ENCODE measurements at places on chromosomes 13 and 19. TPM values are rescaled to one million over a fixed set of nuclear protein-coding genes. Genes with fewer than 3 reads are reported as not detected.
A peak's percentile ranks its signal among the peaks of the same experiment; 100 is the strongest.

DNA sequence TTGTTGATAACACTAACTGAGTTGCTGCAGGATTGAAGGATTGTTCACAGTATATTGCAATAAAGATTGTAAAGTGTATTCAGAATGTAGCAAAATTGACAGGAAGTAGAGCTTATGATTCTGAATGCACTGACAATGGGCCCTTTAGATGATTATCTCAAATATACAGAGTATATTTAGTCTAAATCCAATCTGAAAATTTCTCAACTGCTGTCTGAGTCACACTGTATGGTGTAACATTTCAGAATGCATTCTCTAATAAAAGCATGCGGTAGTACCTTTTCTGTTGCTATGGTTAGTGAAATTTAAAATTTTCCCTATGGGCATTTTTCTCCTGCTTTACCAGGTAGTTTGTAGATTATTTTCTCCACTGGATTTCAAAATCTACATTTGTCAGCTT lies 365.2 kb downstream of the PCDH17 start:
- H3K4me1 ChIP-seq: no peaks in the 10 kb centered on the region
- H3K36me3 ChIP-seq: no peaks in the 10 kb centered on the region
- no peak overlapping the region for H3K27ac ChIP-seq
- DNase-seq: no peak
- H3K27me3 ChIP-seq: no peaks in the 10 kb centered on the region
- no peak overlapping the region for H3K4me3 ChIP-seq

DNA sequence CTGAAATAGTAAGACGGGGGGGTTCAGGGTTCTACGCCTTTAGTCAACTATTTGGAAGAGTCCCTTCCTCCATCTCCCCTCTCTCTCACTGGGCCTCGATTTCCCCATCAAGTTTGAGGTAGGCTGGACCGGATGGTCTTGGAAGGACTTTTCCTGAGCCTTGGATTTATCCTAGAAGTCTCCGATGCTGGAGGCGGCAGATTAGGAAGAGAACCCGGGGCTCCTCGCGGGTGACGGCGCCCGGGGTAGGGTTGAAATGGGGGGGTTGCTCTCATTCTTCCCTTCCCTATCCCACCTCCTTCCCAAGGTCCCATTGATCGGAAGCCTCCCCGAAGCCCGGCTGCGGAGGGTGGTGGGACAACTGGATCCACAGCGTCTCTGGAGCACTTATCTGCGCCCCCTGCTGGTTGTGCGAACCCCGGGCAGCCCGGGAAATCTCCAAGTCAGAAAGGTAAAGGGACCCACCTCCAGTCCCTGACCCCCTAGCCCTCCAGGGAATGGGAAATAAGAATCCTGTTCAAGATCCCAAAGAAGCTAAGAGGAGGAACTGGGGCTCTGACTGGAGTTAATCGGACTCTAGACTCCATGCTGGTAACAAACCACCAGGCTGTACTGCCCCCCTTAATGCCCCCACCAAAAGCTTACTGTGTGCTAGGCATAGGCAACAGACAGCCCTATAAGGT lies 781 bp downstream of the QPCTL start:
- H3K4me1 ChIP-seq: peaks cover 3% of the 10 kb centered on the region
- H3K4me3 ChIP-seq: peak overlapping the region; percentile 94
- H3K36me3 ChIP-seq: peaks cover 46% of the 10 kb centered on the region

DNA sequence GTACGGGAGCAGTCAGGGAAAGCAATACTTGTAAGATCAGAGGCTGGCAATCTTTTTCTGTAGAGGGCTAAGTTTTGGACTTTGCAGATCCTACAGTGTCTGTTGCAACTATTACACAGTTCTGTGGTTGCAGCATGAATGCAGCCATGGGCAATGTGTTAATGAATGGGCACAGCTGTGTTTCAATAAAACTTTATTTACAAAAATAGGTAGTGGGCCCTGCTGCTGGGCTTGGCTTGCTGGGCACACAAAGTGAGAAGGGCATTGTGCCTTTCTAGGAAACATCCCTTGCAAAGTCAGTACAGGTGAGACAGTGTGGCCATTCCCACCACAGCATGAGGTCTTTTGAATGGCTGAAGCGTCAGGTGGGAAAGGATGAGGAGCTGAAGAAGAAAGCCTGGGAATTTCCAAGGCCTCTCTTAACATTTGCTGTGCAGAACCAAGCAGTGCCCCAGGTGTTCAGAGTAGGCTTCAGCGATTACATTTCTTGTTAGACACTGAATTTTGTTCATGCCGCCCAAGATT lies 9.1 kb downstream of the KL start:
- H3K4me1 ChIP-seq: no peaks in the 10 kb centered on the region
- no peaks in the 10 kb centered on the region for H3K27me3 ChIP-seq
- H3K4me3 ChIP-seq: no peak overlapping the region
- H3K27ac ChIP-seq: no peak overlapping the region

DNA sequence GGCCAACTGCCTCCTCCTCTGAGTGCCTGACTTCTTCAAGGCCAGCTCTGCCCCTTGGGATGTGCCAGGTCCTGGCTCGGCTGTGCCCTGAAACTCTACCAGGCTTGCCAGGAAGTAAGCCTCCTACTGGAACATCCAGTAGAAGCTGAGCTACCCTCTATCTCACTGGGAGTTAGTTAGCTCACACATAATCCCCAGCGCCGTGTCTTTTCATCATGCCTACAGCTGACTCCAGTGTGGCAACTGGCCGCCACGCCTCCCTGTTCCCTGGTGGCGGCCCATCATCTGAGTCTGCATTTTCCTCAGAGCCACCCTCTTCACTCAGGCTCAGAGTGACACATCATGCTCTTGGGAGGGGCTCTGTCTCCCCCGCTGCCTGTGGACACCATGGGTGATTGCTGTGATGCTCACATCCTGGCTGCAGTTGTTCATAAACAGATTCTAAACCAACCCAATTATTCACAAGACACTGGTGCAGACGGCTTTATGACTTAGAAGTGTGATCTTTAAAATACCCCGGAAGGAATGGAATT lies 131.9 kb upstream of the IRS2 start:
- H3K27me3 ChIP-seq: no peaks in the 10 kb centered on the region
- no peak overlapping the region for H3K27ac ChIP-seq

GRCh38 chr13:112062571-112063570 lies 4.1 kb upstream of the SOX1 start:
- H3K4me1 ChIP-seq: no peaks in the 10 kb centered on the region
- no peak overlapping the region for H3K27ac ChIP-seq
- peak; percentile 75 for DNase-seq
- H3K4me3 ChIP-seq: peak overlapping the region; percentile 29

DNA sequence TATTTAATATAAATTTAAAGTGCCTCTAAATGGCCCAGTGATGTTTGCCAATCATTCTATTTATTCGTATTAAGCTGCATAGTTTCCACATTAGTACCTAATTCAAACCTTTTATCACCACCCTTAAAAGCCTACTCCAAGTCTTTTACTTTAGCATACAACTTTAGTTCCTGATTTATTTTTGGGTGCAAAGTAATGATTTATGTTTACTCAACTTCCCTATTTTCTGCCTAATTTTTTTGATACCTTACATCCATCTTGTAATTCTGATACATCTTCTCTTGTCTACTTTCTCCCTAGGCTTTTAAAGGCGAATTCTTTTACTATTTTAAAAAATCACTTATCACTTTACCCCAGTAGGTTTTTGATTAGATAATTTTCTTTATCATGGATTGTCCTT lies 2651.1 kb upstream of the PCDH20 start:
- H3K4me3 ChIP-seq: no peak overlapping the region
- no peaks in the 10 kb centered on the region for H3K36me3 ChIP-seq
- H3K4me1 ChIP-seq: no peaks in the 10 kb centered on the region
- no peaks in the 10 kb centered on the region for H3K27me3 ChIP-seq

DNA sequence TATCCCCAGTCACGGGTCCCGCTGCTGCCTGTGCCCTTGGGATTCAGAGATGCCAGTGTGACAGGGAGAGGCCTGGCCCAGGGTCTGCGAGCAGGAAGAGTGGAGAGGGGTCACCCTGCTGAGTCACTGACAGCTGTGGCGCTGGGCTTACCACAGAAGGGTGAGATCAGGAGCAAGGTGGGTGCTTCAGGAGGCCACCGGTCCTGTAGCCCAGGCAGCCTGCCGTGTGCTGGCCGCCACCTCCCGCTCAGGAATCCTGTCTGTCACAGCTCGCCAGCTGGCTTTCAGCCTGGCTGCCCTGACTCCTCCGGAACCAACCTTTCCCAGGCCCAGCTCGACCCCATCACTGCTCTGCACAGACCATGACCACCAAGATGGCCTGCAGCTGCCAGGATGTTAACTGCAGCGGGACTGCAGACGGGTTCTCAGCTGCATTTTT lies 25.3 kb downstream of the NAXD start:
- peaks cover 77% of the 10 kb centered on the region for H3K36me3 ChIP-seq
- H3K4me3 ChIP-seq: no peak overlapping the region
- H3K27me3 ChIP-seq: no peaks in the 10 kb centered on the region
- peak; percentile 29 for DNase-seq

GRCh38 chr19:12611361-12611699 lies 610 bp downstream of the ZNF791 start:
- H3K27ac ChIP-seq: peak overlapping the region; percentile 59
- peak overlapping the region; percentile 99 for H3K4me3 ChIP-seq
- DNase-seq: peak; percentile 66
- no peaks in the 10 kb centered on the region for H3K4me1 ChIP-seq

GRCh38 chr19:10352764-10353671 lies 13.6 kb upstream of the ICAM3 start:
- no peaks in the 10 kb centered on the region for H3K4me1 ChIP-seq
- H3K4me3 ChIP-seq: peak overlapping the region; percentile 68
- H3K27ac ChIP-seq: no peak overlapping the region
- no peaks in the 10 kb centered on the region for H3K27me3 ChIP-seq
- peak; percentile 98 for DNase-seq

DNA sequence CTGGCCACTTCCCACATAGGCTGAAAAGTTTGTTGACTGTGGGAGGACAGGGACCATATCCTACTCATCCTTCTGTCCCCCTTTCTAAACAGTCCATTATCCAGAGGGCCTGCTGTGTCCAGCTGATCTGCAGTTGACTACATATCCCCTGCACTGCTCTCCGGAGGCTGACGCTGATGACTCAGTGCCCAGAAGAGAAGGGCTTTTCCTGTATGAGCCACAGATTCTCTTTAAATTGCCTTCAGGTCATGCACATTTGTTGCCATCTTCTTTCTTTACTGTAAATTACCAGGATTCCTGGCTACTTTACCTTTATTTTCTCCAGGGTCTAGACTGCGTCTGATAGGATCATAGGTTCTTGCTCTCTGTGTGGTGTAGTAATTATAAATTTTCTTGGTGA lies 125.2 kb downstream of the LACC1 start:
- no peak for DNase-seq
- no peaks in the 10 kb centered on the region for H3K4me1 ChIP-seq
- no peaks in the 10 kb centered on the region for H3K27me3 ChIP-seq
- H3K4me3 ChIP-seq: no peak overlapping the region

DNA sequence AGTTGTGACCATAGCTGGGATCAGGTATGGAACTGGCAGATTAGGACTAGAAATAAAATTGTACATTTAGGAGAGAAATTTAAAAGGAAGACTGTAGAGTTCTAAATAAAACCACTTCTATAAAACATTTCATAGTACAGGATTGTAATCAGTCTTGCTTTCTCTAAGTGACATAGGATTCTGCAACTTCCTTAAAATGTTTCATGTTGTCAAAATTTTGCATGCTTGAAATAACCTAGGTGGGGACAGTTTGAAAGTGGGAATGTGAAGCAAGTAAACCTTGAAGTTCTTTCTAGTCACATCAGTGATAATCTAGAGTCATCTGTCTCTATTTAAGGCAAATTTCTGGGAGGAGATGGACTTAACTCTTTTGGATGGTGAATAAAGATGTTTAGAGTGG lies 6.7 kb downstream of the TM9SF2 start:
- no peak overlapping the region for H3K27ac ChIP-seq
- no peak overlapping the region for H3K4me3 ChIP-seq
- no peak for DNase-seq
- peaks cover 37% of the 10 kb centered on the region for H3K36me3 ChIP-seq
- H3K27me3 ChIP-seq: no peaks in the 10 kb centered on the region

DNA sequence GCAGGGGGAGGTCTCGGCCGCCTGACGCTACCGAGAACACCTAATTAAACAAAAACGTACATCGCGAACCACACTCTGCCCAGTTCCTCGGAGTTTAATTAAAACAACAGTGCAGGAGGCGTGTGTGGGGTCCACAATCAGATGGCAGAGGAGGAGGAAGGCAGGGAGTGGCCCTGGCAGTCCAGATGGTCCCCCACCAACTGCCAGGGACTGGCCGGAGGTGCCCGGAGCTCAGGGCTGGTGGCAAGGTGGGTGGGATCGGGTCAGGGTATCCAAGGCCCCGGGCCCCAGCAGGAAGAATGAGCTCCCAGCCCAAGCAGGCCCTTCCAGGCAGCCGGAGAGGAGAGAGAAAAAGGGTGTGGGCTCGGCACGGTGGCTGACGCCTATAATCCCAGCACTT lies 71.3 kb downstream of the PTPRS start:
- H3K4me1 ChIP-seq: no peaks in the 10 kb centered on the region
- DNase-seq: no peak
- no peak overlapping the region for H3K27ac ChIP-seq
- H3K27me3 ChIP-seq: no peaks in the 10 kb centered on the region
- peaks cover 47% of the 10 kb centered on the region for H3K36me3 ChIP-seq
- H3K4me3 ChIP-seq: no peak overlapping the region

The B9D2 gene
- total RNA-seq: 4.8 TPM

The NFIC gene
- 5.6 TPM for total RNA-seq
